ENCODE measurements at places on chromosomes 11 and 22.

DNA sequence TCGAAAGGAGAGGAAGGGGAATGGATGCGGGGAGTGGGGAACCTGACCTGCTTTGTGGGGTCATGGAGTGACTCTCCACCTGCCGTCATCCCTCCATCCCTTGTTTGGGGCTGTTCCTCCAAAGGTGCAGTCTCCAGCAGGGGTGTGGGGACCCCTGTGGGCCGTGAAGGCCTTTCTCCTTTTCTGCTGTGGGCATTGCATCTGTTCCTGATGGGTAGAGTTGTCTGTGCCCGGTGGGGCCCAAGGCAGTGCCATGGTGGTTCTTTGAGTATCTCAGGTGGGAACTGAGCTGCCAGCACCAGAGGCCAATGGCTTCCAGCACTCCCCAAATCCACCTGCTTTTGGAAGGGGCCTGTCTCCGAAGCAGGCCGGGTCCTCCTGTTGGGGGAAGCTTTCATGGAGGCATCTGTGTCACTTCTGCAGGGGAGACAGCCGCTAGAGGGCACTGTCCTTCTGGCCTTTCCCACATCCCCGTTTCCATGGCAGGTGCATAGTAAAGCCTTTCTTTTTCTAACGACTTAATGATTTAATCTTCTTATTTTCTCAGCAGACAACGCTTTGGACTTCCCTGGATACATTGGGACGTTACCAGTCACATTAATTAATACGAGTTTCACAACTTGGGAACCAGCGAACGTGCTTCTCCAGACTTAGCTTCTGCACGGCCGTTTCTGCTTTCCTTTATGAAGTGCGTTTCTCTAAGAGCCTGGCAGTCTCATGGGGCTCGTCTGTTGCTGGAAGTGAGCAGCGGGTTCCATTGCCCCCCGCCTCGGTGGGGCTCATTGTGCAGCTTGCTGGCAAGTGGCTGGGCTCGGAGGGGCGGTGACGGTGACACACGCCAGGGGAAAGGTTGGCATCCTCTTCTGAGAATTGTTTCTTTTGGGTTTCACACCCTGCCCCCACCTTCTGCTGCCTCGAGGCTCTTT lies 57.1 kb downstream of the PARVB start:
- peak; percentile 56 for DNase-seq

DNA sequence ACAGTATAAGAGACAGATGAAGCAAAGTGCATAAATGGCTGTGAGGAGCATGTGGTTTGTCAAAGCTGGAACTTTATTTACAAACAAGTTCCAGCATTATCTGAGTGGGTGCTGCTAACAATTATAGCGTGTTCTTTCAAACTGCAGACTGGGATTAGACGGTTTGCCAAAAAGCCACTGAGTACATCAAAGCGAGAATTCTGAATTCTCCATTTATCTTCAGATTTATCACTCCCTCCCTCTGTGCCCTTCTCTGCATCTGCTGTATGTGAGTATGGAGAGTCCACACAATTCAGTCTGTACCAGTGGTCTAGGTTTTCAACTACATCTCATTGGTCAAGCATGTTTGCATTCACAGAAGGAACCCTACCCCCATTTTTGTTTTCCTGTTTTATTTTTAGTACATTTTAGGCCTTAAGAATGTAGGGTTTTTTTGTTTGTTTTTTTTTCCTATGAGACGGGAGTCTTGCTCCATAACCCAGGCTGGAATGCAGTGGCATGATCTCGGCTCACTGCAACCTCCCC lies 18.1 kb upstream of the INCENP start:
- peak; percentile 18 for DNase-seq

DNA sequence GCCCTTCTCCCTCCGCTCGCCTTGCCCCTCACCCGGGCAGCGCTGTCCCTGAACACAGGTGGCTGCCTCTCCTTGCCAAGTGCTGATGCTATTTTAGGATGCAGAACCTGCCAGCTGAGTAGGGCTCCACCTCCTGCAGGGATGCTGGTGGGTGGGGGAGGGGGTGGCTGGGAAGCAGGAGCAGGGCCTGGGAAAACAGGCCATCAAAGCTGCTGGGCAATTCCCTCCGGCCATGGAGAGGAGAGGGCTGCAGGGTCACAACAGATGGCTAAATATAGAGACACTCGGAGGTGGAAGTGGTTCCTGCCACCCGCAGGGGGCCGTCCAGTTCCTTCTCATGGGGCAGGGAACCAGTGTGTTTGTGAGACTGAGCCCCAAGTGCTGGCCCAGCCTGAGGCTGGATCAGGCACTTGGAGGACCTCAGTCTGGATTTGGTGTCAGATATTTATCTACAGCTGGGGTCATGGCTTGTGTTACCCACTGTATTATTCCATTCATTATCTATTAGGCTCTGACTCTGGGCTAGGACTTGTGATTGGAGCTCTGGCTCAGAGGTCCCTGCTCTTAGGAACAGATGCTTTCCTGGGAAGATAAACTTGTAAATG lies 59.6 kb downstream of the LRRC32 start:
- DNase-seq = no peak

- no peak for DNase-seq
These were observed 28.0 kb upstream of the ZC3H12C start for GRCh38 chr11:110065189-110065588.

- DNase-seq = no peak
These were observed 313.0 kb upstream of the PDGFD start for GRCh38 chr11:104476898-104477297.

DNA sequence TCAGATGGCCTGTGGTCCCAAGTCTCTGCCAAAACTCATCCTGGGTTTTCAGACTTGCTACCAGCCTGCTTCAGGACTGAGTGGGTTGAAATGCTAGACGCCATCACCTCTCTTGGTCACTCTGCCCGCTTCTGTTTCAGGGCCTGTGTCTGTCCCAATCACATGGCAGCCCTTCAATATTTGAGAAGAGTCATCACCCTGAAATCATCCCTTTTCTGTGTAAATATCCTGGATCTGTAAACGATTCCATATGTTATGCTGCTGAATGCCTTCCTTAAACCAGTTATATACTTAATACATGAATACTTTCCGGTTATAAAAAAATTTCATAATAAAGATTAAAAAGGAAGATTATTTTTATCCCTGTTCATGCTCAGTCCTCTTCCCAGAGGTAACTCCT lies 39.8 kb upstream of the TLCD5 start:
- peak; percentile 12 for DNase-seq

- no peak for DNase-seq
These were observed 78.4 kb downstream of the CDKN1C start for GRCh38 chr11:2807025-2807681.

DNA sequence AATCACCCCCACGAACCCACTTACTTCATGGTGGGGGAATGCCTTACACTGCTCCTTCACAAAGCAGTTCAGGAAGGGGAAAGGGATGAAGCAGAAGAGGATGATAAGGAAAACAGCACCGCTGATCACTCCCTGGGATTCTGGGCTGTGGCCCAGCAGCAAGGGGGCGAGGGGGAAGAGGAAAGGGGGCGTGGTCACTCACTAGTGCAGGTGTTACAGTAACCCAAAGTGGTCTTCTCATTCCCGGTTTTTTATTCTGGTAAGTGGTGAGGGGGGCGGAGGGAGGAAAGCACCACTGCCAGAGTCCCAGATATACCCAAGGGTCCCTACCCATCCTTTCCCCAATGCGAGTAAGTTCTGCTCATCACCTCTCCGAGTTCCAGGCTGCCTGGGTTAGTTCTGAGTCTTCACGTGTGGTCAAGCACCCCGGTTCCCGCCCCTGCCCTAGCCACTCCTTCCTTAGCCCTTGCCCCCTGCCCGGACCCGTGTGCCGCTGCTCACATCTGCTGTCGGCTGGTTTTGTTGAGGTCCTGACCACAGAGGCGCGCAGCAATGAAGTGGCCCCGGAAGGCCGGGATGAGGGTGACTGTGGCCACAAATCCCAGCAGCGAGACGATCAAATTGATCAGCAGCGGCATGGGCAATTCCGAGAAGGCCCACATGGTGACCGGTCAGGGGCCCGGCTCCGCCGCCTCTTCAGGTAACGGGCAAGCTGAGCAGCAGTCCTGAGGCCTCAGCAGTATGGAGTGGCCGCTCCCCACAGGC lies 477 bp downstream of the DPAGT1 start:
- DNase-seq = no peak

DNA sequence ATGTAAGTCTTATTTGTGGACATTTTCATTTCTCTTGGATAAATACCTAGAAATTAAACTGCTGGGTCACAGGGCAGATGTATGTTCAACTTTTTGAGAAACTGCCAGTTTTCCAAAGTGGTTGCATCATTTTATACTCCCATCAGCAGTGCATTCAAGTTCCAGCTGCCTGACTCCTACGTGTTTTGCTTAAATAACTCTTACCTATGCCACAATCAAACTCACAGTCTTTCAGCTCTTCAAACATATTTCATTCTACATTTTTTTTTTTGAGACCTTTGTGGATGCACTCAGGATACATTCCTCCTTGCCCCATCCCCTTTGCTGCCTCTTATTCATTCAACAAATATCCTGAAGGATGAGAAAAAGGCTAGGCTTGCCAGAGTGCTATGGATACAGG lies 9.2 kb downstream of the TCF20 start:
- peak; percentile 60 for DNase-seq

DNA sequence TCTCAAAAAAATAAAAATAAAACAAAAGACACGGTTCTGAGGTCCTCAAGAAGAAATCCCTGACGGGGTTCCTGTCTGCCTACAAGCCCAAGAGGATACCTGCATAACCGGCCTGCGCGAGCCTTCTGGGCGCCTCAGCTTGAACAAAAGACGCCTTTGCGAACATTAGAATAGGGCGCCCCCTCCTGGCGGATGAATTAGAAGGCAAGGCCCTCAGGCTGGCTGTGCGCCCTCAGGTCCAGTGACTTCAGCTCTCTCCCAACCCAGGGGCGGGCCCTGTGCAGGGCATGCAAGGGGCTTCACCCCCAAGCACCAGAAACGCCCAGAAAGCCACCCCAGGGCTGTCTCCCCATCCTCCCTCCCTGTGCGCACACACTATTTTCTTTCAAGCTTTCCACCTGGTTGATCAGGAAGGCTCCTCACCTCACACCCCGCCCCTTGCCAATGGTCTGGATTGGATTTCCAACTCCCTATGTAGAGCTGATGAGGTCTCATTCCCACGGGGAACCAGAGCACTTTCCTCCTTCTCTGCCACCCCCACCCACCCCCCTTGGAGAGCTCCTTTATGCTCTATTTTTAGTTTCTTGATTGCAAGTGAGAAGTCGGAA lies 273.3 kb downstream of the BUD13 start:
- DNase-seq = no peak

DNA sequence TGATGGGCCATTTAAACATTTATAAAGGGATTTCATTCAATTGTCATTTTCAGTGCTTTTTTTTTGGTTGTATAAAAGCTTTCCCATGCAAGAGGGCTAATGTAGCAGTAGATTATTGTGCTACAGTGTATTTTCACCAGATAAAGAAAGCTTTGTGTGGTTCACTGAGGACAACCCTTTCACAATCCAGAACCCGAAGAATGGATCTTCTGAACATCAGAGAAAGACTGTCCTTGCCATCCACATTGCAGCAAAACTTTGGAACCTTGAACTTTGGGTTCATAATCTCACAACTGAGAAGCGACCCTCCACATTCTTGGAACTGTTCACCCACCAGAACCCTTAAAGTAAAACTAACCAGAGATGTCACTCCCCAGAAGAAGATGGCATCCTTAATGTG lies 9.3 kb downstream of the APOBEC3H start:
- DNase-seq = no peak

GRCh38 chr11:96136613-96137298 lies 206.2 kb downstream of the MAML2 start:
- DNase-seq = no peak

- DNase-seq = no peak
These were observed 62.5 kb downstream of the TCF20 start for GRCh38 chr22:42207918-42208317.

- no peak for DNase-seq
These were observed 11.8 kb downstream of the PRDM11 start for GRCh38 chr11:45158210-45158731.

GRCh38 chr11:122330279-122330965 lies 214.4 kb upstream of the BLID start:
- no peak for DNase-seq

- no peak for DNase-seq
These were observed 30.4 kb downstream of the DUSP8 start for GRCh38 chr11:1541474-1542204.

DNA sequence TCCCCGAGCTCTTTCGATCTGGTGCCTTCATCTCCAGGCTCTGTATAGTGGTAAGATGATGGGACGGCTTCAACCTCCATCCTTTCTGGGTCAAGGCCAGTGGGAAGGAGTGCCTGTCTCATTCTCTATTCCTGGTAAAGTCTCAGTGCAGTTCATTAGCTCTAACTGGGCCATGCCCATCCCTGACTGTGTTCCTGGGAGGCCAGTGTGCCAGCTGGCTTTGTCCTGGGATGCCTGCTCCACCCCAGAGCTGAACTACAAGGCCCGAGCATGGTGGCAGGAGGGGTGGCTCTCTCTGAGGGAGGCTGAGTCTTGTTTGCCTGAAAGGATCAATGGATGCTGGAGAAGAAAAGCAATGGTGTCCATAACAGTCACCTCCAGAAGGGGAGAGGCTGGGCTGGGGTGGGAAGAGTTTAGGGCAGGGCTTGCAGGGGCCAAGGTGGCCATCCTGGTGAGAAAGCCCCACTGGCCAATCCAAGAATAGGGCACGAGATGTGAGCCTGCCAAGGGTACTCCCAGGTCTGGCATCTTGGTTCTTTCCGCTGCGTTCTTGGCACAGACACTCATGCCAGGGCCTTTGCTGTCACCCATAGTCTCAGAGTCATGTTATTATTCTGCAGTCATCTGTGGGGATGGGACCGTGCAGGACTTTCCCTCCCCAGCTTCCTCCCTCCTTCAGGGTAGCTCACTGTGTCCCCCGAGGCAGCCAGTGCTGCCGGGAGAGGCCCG lies 60.1 kb downstream of the PARVB start:
- DNase-seq = no peak

DNA sequence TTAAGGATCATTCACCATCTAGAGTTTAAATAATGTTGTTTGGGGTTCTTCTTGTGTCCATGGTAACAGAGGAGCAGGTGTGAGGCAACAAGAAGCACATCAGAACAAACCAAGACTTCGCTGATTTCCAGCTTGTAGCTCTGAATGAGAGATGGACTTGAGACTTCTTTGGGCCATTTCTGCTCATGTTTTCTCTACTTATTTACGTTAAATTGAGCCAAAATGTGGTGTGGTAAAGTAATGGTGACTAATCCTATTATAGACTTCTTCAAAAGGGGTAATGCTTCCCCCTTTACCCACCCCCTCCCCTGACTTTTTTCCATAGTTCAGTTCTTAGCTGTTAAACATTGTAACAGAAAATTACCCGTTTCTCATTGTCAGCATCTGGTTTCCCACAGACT lies 65.2 kb downstream of the CSTPP1 start:
- no peak for DNase-seq

Data from fibroblast of the conjunctiva (primary cell).